ENCODE measurements at places on chromosomes 4 and X. TPM values are rescaled to one million over a fixed set of nuclear protein-coding genes. Genes with fewer than 3 reads are reported as not detected.

Gene FGFRL1
- 5.5 TPM for total RNA-seq

Gene DDIT4L
- 3.7 TPM for total RNA-seq

Gene FABP2
- total RNA-seq, result not detected

Gene GPR173
- total RNA-seq, result 27.0 TPM

Gene DMRTC1B
- 2.5 TPM for total RNA-seq

Gene XK
- 11.3 TPM for total RNA-seq

Gene IL21
- not detected for total RNA-seq

Gene CSAG1
- total RNA-seq, result not detected

Gene GPC4
- 2.8 TPM for total RNA-seq

Gene DKK2
- total RNA-seq, result 5.8 TPM

Gene SEC31A
- total RNA-seq, result 110 TPM

Gene CT45A10
- not detected for total RNA-seq

Gene CSN2
- total RNA-seq, result not detected

Gene PRRG3
- 10.4 TPM for total RNA-seq

Gene COX18
- 29.1 TPM for total RNA-seq

Gene PROM1
- total RNA-seq, result 26.5 TPM

Gene FGF16
- total RNA-seq, result 0.92 TPM

Gene POLN
- total RNA-seq, result 6.5 TPM

Gene PRICKLE3
- total RNA-seq, result 0.69 TPM

Gene NR3C2
- total RNA-seq, result 9.0 TPM

Gene AMOT
- 19.1 TPM for total RNA-seq

Gene RNF128
- 7.2 TPM for total RNA-seq

Gene TECRL
- total RNA-seq, result 1.2 TPM

Gene ZNF81
- 16.6 TPM for total RNA-seq

Gene SLC16A2
- total RNA-seq, result 24.5 TPM

Gene SSX2
- total RNA-seq, result not detected

Gene PPID
- 32.3 TPM for total RNA-seq

Gene HSFX4
- total RNA-seq, result not detected

Gene SPATA4
- 2.3 TPM for total RNA-seq

Gene EREG
- under 0.01 TPM for total RNA-seq

Gene TAF7L
- total RNA-seq, result 0.46 TPM

Gene RIPPLY1
- total RNA-seq, result not detected

Gene GYPB
- total RNA-seq, result 2.3 TPM

Gene PRDM8
- 5.3 TPM for total RNA-seq

Gene STIM2
- 35.1 TPM for total RNA-seq

Gene CLDN34
- total RNA-seq, result not detected
